ENCODE measurements at places on chromosomes 3 and 15.

DNA sequence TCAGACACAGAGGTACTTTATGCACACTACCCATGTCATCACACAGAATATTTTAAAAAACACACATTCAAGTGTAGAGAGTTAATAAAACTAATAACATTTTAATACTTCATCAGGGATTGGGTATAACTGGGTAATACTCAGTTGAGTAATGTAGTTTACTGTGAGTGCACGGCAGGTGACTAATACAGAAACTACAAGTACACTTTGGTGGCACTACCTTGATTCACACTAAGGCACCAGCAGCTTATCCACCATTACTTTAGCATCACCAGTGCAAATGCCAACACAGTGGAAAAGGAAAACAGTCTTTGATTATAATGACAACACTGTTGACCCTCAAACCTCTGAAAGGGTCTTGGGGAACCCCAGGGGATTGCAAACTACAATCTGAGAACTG, 33.6 kb downstream of the ZNF280D start:
- no peak for DNase-seq

DNA sequence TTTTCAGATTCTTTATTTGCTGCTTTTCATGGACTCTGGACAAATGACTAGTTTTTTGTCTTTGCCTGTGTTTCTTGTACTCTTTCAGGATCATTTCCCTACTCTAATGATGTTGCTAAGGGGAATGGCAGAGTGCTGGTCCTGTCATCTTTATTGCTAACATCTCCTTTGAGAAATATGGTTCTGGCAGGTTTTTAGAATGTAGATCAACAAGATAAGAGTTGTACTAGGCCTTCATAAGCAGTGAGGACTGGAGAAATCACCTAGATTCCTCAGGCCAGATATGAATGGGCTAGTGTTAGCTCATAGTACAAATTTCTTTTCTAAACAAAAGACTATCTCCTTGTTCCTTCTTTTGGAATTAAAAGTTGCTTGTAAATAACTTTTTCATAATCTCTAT, 156.0 kb downstream of the UBE2E2 start:
- DNase-seq, result no peak

DNA sequence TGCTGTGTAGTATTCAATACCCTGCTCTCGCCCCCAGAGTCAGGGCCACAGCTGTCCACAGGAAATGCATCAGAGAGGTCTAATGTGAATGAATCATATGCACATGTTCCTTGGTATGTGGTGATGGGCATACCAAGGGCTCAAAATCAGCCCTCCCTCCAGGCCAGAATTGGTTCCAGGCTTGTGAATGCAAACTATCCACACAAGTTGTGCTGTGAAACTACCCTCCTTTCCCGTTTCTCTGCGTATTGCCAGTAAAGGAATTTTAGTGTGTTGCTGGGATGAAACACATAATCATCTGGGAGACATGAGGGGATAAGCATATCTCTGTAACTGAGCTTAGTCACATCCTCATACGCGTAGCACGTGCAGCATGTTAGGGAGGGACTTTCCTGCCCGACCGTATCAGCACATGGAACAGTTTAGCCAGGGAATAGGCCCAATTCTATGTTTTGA, 9.2 kb upstream of the MME start:
- DNase-seq, result peak; percentile 92

- DNase-seq, result no peak
These were observed 308.0 kb upstream of the THRB start for GRCh38 chr3:24802614-24803013.

- DNase-seq, result no peak
These were observed 37.8 kb downstream of the SSUH2 start for GRCh38 chr3:8606701-8607231.

GRCh38 chr3:152434142-152434541, 165.4 kb downstream of the MBNL1 start:
- no peak for DNase-seq

DNA sequence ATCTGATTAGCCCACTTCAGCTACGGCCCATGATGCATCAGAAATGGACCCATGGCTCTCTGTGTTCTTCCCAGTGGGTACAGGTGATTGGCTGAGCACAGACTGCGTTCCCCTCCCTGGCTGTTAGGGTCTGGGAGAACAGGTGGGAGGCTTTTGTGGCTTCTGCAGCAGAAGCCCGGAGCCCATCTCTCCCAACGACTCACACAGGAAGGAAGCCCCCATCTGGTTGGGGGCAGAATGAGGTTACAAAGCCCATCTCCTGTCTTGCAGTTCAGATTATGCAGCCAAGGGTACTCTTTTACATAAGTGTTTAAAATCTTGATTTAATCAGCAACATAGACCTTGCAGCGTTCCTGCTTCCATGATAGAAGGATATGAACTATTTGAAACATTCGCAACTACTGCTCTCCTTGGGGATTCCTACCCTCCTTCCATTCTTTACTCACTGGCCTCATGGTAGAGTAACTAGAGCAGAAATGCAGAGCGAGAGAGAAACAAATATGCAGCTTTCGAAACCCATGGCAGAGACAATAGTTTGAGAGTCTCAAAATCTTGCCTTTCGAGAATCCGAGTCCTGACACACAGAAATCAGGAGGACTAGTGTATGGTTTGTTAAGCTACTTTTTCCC, 291.3 kb downstream of the TLE3 start:
- no peak for DNase-seq

- no peak for DNase-seq
These were observed 53.1 kb downstream of the TRAK1 start for GRCh38 chr3:42144209-42144608.

GRCh38 chr3:41126472-41126871, 72.8 kb upstream of the CTNNB1 start:
- no peak for DNase-seq

GRCh38 chr3:73509816-73510215, 114.9 kb downstream of the PDZRN3 start:
- DNase-seq, result no peak

DNA sequence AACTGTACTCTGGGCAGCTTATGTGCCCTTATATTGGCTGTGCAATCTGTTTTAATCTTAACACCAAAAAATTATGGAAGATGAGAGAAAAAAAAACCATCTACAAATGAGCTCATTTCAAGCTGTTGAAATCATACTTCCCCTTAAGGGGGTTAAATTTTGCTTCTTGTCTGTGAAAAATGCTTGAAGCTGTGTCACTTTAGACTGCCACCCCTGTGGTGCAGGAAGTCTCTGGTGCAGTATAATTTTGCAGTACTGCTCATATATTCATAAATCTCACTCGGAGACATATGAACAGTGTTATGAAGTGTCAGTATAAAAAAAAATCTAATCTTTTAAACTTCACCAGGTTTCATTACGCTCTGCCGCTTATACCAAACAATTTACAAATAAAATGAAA, 30.4 kb upstream of the FEZF2 start:
- DNase-seq, result no peak
